Right atrium auricular region (tissue), 2 donors: ENCODE measurements at places on chromosomes 3 and 15. TPM values are rescaled to one million over a fixed set of nuclear protein-coding genes. Genes with fewer than 3 reads are reported as not detected.

The INKA1 gene
- total RNA-seq = 4.2 TPM

The PLA2G4F gene
- total RNA-seq = 0.35 TPM

The CHST13 gene
- not detected for total RNA-seq

The SLC22A13 gene
- not detected for total RNA-seq

The C3orf52 gene
- 1.8 TPM for total RNA-seq

The NR1I2 gene
- 0.82 TPM for total RNA-seq

The CX3CR1 gene
- 0.59 TPM for total RNA-seq

- no peaks in the 10 kb centered on the region for H3K27me3 ChIP-seq
- H3K27ac ChIP-seq = no peak overlapping the region
- no peak for DNase-seq
- H3K4me3 ChIP-seq = no peak overlapping the region
Observed at GRCh38 chr3:34285827-34286188, 487.4 kb downstream of the PDCD6IP start.

- DNase-seq = no peak
- no peak overlapping the region for H3K4me3 ChIP-seq
Observed at GRCh38 chr15:76209942-76210341, 101.3 kb downstream of the ETFA start.

DNA sequence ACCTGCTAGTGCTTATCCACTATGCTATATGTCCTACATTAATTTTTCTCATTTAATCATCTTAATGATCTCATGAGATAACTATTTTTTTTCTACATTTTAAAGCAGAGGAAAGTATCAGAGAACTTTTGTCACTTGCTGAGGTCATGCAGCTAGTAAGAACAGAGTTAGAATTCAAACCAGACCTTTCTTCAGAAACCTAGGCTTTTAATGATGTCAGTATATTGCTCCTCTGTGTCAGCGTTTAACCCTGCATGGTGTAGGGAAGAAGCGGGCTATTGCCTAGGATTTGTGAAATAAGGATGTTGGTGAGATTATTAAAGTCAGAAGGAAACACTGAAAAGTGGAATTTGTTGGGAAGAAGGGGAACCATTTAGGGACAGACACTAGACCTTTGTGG is 121.2 kb downstream of the AKAP13 start:
- H3K4me3 ChIP-seq = no peak overlapping the region
- no peaks in the 10 kb centered on the region for H3K4me1 ChIP-seq
- no peak for DNase-seq
- H3K27ac ChIP-seq = peak overlapping the region; percentile 85
- H3K36me3 ChIP-seq = no peaks in the 10 kb centered on the region

DNA sequence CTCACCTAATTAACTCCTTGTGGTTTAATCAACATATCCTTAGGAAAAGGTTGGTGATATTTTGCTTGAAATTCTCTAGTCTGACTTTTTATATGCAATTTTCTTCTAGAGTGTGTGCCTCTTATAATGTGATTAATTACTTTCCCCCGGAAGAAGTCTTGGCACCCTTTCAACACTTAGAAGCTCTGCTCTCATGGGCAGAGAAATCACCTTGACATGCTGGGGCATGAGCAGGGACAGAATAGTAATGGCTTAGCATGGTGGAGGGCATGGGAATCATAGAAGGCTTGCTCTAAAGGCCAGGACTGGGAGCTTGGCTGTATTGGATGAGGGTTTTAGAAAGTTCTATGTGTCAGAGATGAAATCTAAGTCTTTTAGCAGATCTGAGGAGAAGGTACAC is 293.5 kb downstream of the AGBL1 start:
- H3K4me1 ChIP-seq = no peaks in the 10 kb centered on the region
- no peak overlapping the region for H3K27ac ChIP-seq
- H3K4me3 ChIP-seq = no peak overlapping the region
- no peak for DNase-seq

DNA sequence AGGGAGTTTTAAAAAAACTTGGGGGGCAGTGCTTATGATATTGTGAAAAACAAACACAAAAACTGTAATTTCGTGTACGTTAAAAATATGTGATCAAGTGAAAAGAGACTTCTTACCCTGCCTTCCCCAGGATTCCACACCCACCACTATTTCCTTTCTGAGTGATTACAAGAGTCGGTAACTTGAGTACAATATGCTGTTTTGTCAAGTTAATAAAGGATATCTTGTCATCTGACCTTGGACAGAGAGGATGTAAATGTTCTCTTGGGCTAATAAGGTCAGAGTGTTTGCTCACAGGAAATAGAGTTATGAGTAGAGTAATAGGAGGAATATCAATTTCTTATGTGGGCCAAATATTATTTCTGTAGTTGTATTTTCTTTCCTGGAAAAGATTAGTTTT is 68.1 kb downstream of the NOX5 start:
- H3K27me3 ChIP-seq = no peaks in the 10 kb centered on the region
- peaks cover 39% of the 10 kb centered on the region for H3K4me1 ChIP-seq
- no peak overlapping the region for H3K4me3 ChIP-seq
- peak overlapping the region; percentile 63 for H3K27ac ChIP-seq

DNA sequence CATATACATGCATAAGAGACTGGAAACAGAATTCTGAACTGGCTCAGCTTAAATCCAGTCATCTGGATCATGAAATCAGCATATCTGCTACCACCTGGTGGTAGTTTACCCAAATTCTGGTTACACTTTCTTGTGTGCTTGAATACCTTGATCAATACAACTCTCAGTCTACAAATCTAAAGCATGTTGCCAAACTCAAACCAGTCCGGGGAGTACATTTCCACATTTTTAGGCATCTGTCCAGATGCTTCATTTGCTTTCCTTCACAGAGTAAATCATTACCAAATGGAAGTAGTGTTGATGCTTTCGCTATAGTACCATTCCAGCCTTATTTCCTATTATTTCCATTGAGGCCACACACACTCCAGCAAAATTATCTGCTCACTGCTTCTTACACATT is 126.4 kb downstream of the P2RY1 start:
- no peaks in the 10 kb centered on the region for H3K27me3 ChIP-seq
- H3K4me3 ChIP-seq = no peak overlapping the region
- no peaks in the 10 kb centered on the region for H3K4me1 ChIP-seq
- no peak overlapping the region for H3K27ac ChIP-seq
- DNase-seq = no peak
- no peaks in the 10 kb centered on the region for H3K36me3 ChIP-seq

DNA sequence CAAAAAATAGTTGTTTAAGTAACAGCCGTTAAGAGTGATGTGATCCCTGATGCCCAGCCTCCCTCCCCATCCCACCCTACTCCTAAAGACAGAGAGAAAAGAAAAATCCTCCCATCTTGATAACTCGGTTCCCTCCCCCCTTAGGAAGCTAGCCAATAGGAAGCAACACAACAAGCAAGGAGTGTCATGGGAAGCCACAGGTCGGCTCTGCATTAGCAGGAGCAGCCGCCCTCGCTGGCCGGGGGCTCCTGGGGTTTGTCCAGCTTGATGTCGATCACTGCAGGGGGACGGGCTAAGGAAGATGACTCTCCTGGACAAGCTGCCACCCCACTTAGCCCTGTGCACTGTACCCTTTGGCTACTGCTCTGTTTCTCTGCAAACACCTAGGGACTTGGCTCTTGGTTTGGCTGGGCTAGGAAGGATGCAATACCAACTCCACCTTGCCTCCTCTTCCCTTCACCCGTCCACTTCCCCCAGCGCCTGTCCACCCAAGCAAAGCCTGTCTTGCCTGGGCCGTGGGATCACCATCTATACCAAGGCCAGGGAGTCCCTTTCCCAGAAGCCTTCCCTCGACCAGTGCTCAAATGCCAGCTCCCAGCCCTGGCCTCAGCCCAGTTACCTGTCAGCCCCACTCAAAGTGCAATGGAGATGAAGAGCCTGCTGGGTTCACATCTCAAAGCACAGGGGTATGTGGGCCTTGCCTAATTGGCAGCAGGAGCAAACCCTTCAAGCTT is 23.1 kb downstream of the SRPRB start:
- no peak overlapping the region for H3K4me3 ChIP-seq
- peak overlapping the region; percentile 38 for H3K27ac ChIP-seq
- H3K4me1 ChIP-seq = peaks cover 10% of the 10 kb centered on the region
- DNase-seq = no peak
- H3K36me3 ChIP-seq = peaks cover 2% of the 10 kb centered on the region
- H3K27me3 ChIP-seq = no peaks in the 10 kb centered on the region

GRCh38 chr3:132160198-132160597 is 125.4 kb upstream of the CPNE4 start:
- no peak for DNase-seq
- H3K27me3 ChIP-seq = no peaks in the 10 kb centered on the region
- H3K27ac ChIP-seq = no peak overlapping the region
- no peaks in the 10 kb centered on the region for H3K4me1 ChIP-seq

DNA sequence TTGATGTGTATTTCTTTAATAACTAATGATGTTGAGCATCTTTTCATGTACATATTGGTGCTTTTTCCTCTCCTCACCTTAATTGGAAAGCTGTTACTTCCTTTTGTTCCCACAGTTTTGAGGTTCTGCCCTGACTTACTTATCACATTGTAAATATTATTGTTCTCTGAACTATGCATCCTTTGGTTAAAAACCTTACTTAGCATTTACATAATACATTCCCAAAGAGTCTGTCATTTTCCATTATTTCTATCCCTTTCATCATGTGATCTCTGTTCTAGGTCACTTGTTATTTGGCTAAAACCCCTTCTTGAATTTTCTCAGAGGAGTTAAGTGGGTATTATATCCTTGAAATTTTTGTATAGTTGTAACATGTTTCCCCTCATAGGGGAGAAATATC is 33.0 kb downstream of the SLC12A6 start:
- H3K36me3 ChIP-seq = no peaks in the 10 kb centered on the region
- H3K4me1 ChIP-seq = no peaks in the 10 kb centered on the region
- no peak for DNase-seq
- H3K27me3 ChIP-seq = no peaks in the 10 kb centered on the region

- H3K4me1 ChIP-seq = no peaks in the 10 kb centered on the region
- H3K27me3 ChIP-seq = no peaks in the 10 kb centered on the region
- no peaks in the 10 kb centered on the region for H3K36me3 ChIP-seq
Observed at GRCh38 chr3:187996609-187997008, 157.3 kb upstream of the LPP start.

DNA sequence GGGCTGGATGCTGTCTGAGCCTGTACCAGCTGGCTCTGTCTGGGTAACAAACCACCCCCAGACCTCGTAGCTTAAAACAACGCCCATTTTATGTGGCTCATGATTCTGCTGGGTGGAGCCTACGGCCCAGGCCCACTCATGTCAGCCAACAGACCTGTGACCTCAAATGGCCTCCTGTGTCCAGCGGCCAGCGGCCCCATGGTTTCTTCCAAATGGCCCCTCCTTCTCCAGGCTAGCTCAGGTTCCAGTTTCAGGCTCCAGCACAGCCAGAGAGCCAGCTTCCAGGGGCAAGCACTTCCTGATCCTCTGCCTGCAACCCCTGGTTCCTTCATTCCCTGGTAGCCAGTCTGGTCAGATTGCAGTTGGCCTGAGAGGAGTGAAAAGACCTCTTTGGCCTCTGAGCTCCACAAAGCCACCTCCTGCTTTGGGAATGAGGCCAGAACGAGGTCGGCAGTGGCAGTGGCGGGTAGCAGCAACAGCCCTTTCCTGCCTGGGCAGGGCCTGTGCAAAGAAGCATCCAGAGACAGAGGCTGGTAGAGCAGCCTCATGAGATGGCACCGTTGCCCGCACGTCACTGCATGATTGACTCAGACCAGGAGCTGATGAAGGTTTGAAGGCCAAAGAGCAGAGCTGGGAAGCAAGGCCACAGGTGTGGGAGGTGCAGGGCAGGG is 21.0 kb upstream of the PLXNA1 start:
- no peaks in the 10 kb centered on the region for H3K4me1 ChIP-seq
- peak overlapping the region; percentile 66 for H3K27ac ChIP-seq
- H3K36me3 ChIP-seq = no peaks in the 10 kb centered on the region
- no peak overlapping the region for H3K4me3 ChIP-seq

- H3K4me1 ChIP-seq = no peaks in the 10 kb centered on the region
- DNase-seq = no peak
- H3K36me3 ChIP-seq = no peaks in the 10 kb centered on the region
Observed at GRCh38 chr3:55937301-55937700, 450.2 kb upstream of the WNT5A start.

DNA sequence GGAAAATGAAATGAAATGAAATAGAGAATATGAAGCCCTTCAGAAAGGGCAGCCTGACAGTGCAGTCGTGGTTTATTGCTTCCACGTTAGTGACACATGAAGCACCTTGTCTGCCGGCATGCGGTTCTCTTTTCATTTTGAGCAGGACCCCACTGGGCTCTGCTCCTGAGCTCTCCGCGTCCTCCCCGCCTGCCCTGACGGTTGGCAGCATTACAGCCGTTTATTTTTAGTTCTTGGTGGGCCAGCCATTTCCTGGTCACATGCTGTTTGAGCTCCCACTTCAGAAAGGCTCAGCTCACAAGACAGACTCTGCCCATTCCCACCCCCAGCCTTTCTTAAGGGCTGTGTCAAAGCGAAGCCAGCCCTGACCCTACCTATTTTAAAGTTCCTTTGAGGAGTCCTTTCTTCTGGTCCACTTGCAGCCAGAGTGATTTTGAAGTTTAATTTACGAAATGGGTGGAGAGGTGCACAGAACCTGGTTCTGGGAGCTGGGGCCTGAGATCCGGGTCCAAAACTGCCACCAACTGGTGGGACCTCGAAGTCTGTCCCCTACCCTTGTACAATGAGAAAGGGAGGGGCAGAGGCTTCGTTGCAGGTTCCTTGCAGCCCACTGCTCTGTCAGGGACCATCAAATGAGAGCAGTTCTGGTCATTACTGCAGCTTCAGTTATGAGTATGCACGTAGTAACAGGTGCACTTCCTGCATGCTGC is 60.1 kb downstream of the MGLL start:
- no peak overlapping the region for H3K4me3 ChIP-seq
- peaks cover 5% of the 10 kb centered on the region for H3K36me3 ChIP-seq
- no peak for DNase-seq

DNA sequence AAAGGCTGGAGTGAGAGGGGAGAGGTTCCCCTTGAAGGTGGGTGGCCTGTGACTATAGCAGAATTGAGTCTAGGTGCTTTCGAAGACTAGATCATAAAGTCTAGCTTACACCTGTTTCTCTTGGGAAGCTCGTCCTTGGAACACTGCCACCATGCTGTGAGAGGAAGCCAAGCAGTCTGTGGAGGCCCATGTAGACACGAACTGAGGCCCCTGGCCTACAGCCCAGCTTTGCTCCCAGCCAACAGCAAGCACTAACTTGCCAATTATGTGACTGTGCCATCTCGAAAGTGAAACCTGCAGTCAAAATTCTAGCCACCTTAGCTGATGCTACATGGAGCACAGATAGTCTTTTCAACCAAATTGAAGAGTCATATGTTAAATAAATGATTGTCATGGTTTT is 190.5 kb upstream of the NECTIN3 start:
- no peak overlapping the region for H3K27ac ChIP-seq
- H3K36me3 ChIP-seq = no peaks in the 10 kb centered on the region
- DNase-seq = no peak
- no peak overlapping the region for H3K4me3 ChIP-seq
- H3K4me1 ChIP-seq = no peaks in the 10 kb centered on the region
- H3K27me3 ChIP-seq = no peaks in the 10 kb centered on the region

GRCh38 chr3:101518421-101518871 is 5.4 kb upstream of the SENP7 start:
- H3K36me3 ChIP-seq = no peaks in the 10 kb centered on the region
- no peaks in the 10 kb centered on the region for H3K27me3 ChIP-seq
- H3K27ac ChIP-seq = no peak overlapping the region

- peaks cover 25% of the 10 kb centered on the region for H3K4me1 ChIP-seq
- peaks cover 50% of the 10 kb centered on the region for H3K36me3 ChIP-seq
- H3K27ac ChIP-seq = peak overlapping the region; percentile 97
- DNase-seq = no peak
Observed at GRCh38 chr3:129277829-129278271, 820 bp upstream of the HMCES start.
